CD8-positive, alpha-beta memory T cell (primary cell): ENCODE measurements at places on chromosomes 2 and 18.

- no peaks in the 10 kb centered on the region for H3K27me3 ChIP-seq
- DNase-seq = no peak
- H3K36me3 ChIP-seq = no peaks in the 10 kb centered on the region
- no peaks in the 10 kb centered on the region for H3K4me1 ChIP-seq
- H3K4me3 ChIP-seq = no peak overlapping the region
Measured at GRCh38 chr2:133655610-133656009, 87.3 kb upstream of the NCKAP5 start.

DNA sequence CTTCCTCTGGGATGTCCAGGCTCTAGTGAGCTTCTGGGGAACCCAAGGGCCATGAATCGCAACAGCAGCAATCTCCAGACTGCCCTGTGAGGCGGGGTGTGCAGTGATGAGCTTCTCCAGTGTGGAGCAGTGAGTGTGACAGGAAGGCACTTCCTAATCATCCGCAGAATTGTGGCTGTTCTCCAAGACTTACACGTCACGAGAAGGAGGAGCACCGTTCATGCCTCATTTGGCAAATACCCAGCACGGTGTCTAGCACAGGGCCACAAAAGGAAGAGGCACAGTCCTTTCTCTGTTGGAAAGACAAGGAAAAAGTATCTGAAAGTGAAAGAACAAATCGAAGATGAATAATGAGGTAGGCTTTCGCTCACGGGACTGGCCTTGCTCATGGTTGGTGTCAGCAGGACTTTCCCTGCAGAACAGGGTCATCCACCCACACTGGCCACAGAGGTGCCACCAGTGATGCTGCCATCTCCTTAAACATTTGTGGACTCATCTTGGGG, 125.1 kb upstream of the HAAO start:
- no peaks in the 10 kb centered on the region for H3K4me1 ChIP-seq
- peak overlapping the region; percentile 24 for H3K27ac ChIP-seq
- H3K36me3 ChIP-seq = no peaks in the 10 kb centered on the region

GRCh38 chr2:231922311-231923009, 3.7 kb downstream of the NPPC start:
- no peak overlapping the region for H3K4me3 ChIP-seq
- peaks cover 11% of the 10 kb centered on the region for H3K4me1 ChIP-seq

GRCh38 chr2:201275990-201276389, 15.7 kb downstream of the CASP8 start:
- H3K27me3 ChIP-seq = no peaks in the 10 kb centered on the region
- H3K4me3 ChIP-seq = no peak overlapping the region
- no peak for DNase-seq
- no peak overlapping the region for H3K27ac ChIP-seq
- peaks cover 66% of the 10 kb centered on the region for H3K36me3 ChIP-seq

DNA sequence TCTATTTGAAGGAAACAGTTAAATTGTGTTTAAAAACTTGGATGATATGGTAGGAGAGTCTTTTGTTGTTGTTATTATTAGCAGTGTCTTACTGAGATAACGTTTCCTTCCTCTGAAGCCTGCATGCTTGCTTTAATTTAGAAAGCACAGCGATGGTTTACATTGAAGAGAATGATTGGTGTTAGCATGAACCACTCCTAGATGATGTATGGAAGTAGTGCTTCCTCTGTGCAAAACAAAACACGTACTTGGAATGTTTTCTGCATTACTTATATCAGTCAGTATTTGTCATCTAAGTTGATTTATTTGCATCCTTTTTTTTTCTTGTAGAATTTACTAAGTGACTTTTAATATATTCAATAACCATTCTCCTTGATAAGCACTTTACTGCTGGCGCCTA, 89.0 kb downstream of the UGGT1 start:
- H3K27me3 ChIP-seq = no peaks in the 10 kb centered on the region
- no peaks in the 10 kb centered on the region for H3K4me1 ChIP-seq
- no peak overlapping the region for H3K4me3 ChIP-seq

DNA sequence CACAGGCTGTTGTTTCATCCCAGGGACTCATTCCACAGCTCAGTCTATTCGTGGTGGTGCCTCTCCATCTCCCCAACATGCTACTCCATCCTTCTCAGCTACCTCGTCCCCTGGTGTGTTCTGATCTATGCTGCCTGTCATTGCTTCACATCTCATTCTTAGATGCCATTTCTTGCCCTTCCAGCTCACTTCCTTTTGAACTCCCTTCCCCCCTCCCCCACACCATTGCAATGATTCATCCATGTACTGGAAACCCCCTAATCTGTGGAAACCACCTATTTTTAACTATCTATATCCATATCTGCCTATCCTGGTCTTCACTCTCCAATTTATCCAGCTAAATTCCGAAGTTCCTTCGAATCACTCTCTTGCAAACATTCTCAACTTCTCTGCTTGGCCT, 65.7 kb upstream of the PARD3B start:
- H3K4me1 ChIP-seq = no peaks in the 10 kb centered on the region
- H3K36me3 ChIP-seq = no peaks in the 10 kb centered on the region
- no peaks in the 10 kb centered on the region for H3K27me3 ChIP-seq

DNA sequence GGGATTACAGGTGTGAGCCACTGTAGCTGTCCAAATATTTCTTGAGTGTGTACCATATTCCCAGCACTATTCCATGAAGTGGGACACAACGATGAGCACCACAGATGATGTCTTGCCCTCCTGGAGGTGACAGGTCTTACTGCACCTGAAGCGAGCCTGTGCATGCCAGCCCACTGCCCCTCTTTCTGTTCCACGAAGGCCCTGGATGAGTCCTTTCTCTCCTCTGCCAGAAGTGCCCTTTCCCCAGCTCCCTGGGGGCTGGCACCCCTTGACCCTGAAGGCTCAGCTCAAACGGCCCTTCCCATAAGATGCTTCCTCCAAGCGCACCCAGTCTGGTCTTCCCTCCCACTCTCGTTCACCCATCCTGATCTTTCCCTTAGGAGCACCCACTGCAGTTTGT, 5.5 kb downstream of the ATP6V1B1 start:
- H3K36me3 ChIP-seq = no peaks in the 10 kb centered on the region
- H3K27me3 ChIP-seq = no peaks in the 10 kb centered on the region
- no peak overlapping the region for H3K4me3 ChIP-seq

- no peaks in the 10 kb centered on the region for H3K36me3 ChIP-seq
- H3K27ac ChIP-seq = no peak overlapping the region
- H3K4me1 ChIP-seq = no peaks in the 10 kb centered on the region
- no peak for DNase-seq
Measured at GRCh38 chr2:212711856-212712255, 173.3 kb upstream of the ERBB4 start.

DNA sequence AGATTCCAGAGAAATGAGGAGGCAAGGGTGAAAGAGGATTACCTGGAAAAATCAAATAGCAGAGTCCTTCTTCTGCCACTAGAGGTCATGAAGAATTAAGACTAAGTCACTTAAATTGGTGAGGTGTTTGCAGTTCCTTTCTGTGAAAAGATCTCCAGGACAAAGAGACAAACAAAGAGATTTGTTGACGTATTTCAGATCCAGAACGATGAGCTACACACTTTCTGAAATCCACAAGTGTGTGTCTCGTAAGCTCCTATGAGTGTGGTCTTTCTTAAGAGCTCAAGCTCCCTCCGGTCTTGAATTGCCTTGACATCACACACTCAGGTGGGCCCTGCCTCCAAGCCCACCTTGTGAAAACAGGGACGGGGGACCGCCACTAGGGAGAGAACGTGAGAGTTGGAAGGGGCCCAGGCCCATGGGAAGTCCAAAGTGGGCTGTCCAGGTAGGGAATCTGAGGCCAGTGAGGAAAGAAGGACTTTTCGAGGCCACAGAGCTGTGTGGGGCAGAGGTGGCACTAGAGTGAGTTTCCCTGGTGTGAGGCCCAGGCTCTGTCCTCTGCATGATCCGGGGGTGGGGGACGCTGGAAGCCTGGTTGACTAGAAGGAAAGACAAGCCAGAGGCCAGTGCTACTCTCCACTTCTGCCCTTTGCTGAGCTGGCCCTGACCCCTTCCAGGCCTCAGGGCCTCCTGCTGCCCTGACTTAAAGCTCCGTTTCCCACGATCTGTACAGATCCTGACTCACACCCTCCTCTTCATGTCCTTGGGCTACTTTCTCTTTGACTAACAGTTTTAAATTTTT, 168.1 kb upstream of the NCK2 start:
- DNase-seq = peak; percentile 50
- H3K27me3 ChIP-seq = no peaks in the 10 kb centered on the region
- H3K4me3 ChIP-seq = no peak overlapping the region
- no peak overlapping the region for H3K27ac ChIP-seq

GRCh38 chr18:77820472-77820871, 570.8 kb downstream of the GALR1 start:
- H3K27ac ChIP-seq = no peak overlapping the region
- no peak for DNase-seq
- no peaks in the 10 kb centered on the region for H3K27me3 ChIP-seq
- H3K36me3 ChIP-seq = no peaks in the 10 kb centered on the region
- H3K4me3 ChIP-seq = no peak overlapping the region

DNA sequence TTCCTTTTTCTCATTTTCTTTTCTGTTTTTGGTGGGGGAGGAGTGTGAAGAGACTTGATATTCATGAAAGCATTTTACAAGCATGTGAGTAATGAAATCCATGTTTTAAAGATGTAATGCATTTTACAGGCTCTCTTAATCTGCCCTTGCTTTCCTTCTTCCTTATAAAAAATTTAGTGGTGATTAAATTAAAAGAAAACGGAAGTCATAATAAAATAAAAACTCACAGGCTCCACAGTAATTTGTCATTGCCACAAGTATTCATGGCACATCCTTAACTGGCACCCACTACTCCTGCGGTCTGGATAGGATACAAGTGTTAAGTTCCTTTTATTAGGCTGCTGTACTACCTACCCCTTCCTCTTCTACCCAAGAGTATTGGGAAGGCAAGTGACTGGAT, 241.2 kb downstream of the SLC4A3 start:
- no peaks in the 10 kb centered on the region for H3K36me3 ChIP-seq
- H3K27ac ChIP-seq = no peak overlapping the region
- H3K27me3 ChIP-seq = no peaks in the 10 kb centered on the region
- H3K4me1 ChIP-seq = no peaks in the 10 kb centered on the region
- no peak for DNase-seq

GRCh38 chr2:3320910-3321605, 56.6 kb downstream of the EIPR1 start:
- no peaks in the 10 kb centered on the region for H3K27me3 ChIP-seq
- no peaks in the 10 kb centered on the region for H3K4me1 ChIP-seq
- DNase-seq = no peak
- no peak overlapping the region for H3K4me3 ChIP-seq
- no peaks in the 10 kb centered on the region for H3K36me3 ChIP-seq

GRCh38 chr18:36658611-36659010, 170.2 kb downstream of the TPGS2 start:
- no peak overlapping the region for H3K27ac ChIP-seq
- no peaks in the 10 kb centered on the region for H3K36me3 ChIP-seq
- H3K4me3 ChIP-seq = no peak overlapping the region
- DNase-seq = no peak
- H3K27me3 ChIP-seq = no peaks in the 10 kb centered on the region

DNA sequence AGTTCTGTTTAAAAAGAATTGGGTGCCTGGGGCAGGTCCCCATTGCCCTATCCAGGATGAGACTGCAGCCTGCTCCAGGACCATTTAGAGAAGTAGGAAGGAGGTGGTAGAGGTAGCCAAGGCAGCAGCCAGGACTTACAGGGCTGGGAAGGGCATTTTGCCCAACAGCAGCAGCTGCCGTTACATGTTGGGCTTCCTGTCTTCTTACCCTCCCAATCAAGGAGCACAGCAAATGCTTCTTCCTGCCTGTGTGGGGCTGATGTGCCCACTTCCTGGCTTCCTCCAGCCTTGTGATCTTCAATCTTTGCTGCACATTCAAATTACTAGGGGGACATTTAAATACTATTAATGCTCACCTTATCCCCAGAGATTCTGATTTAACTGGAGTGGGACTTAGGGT, 112.0 kb downstream of the QPCT start:
- no peaks in the 10 kb centered on the region for H3K27me3 ChIP-seq
- H3K27ac ChIP-seq = no peak overlapping the region
- peaks cover 61% of the 10 kb centered on the region for H3K4me1 ChIP-seq
- H3K36me3 ChIP-seq = no peaks in the 10 kb centered on the region
- H3K4me3 ChIP-seq = peak overlapping the region; percentile 49

DNA sequence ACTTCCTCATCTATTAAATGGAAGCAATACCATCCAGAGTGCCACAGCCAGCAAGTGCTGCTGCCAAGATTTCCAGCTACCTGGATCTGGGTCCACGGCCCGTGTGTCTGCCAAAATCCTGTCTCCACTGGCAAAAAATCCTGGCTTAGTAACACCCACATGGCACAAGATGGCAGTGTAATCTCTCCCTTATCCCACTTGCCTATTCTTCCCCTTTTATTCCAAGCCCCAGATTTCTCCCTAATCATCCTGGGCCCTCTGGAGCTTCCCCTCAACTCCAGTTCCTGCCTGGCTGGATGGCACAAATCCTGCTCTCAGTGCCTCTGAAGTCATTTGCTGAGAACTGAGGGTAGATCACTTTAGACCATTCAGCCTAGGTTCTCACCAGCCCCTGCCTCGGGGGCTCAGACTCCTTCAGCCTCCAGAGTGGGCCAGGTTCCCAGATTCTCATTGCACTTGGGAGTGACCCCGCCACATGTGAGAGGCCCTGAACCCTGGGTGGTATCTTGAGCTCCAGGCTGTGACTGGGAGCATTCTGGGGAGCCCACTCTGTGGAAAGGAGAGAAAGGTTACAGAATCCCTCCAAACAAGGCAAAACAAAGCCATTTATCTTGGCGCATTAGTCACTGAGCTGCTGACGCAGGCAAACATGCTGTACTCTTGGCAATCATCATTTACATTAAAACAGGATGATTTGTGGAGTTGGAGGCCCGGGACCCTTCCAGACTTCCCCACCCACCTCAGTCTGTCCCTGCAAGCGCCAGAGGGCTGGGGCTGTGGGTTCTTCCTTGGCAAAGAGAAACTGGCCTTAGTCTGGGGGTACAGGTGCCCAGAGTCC, 325.8 kb downstream of the DYSF start:
- no peaks in the 10 kb centered on the region for H3K27me3 ChIP-seq
- no peaks in the 10 kb centered on the region for H3K4me1 ChIP-seq
- DNase-seq = no peak
- no peaks in the 10 kb centered on the region for H3K36me3 ChIP-seq
- no peak overlapping the region for H3K4me3 ChIP-seq
- H3K27ac ChIP-seq = no peak overlapping the region

DNA sequence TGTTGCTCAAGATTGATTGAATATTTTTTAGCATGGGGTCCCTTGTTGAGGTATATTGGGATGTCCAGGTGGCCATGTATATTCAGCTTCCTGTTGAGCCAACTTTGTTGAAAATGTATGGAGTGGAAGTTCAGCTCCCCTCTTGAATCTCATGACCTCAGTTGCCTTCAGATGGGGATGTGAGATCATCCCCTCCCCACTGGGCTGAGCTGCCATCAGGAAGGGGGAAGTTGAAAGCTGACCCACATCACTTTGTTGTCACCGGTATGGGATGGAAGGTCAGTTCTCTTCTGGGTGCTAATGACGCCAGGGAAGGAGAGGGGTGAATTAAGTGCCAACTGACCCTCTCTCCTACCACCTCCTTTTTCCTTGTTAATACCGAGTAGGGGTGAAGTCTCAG, 33.9 kb downstream of the ACOXL start:
- H3K27me3 ChIP-seq = no peaks in the 10 kb centered on the region
- no peak overlapping the region for H3K4me3 ChIP-seq
- H3K27ac ChIP-seq = no peak overlapping the region
- no peaks in the 10 kb centered on the region for H3K36me3 ChIP-seq
